ENCODE measurements at places on chromosomes 7 and 10.

DNA sequence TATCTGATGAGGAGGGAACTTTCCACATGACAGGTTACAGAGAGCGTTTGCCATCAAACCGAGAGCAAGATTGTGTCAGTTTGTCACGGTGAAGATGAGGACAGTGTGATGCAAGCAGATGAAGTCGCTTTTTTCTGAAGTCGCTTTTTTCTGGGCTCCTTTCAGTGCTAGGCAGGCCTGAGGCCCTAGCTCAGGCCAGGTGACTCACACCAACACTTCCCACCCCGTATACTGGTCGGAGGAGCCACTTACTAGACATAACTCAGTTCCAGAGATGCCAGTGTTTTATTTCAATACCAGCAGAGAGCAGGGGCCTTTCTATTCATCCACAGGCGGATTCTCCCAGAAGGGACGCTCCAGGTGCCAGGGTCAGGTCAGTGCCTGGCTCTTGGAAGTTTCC is 58.9 kb downstream of the SFMBT2 start:
- DNase-seq, result no peak

GRCh38 chr7:54596747-54597146 is 54.6 kb downstream of the VSTM2A start:
- DNase-seq, result no peak

DNA sequence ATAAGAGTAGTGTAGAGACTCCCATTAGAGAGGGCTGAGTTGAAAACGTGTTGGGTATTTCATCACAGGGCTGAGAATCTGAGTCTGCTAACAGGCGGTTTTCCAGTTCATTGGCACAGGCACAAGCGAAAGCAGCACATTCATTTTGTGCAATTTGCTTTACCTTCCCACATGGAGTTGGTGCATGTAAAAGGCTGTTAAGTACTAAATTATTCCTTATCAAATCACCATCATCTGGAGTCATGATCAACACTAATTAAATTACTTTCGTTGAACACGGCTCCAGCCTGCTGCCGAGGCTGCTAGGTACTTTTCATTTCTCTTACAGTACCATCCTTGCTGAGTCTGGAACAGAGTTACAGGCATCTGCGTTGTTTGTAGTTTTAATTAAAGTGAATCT is 43.8 kb downstream of the ETV1 start:
- DNase-seq, result no peak

DNA sequence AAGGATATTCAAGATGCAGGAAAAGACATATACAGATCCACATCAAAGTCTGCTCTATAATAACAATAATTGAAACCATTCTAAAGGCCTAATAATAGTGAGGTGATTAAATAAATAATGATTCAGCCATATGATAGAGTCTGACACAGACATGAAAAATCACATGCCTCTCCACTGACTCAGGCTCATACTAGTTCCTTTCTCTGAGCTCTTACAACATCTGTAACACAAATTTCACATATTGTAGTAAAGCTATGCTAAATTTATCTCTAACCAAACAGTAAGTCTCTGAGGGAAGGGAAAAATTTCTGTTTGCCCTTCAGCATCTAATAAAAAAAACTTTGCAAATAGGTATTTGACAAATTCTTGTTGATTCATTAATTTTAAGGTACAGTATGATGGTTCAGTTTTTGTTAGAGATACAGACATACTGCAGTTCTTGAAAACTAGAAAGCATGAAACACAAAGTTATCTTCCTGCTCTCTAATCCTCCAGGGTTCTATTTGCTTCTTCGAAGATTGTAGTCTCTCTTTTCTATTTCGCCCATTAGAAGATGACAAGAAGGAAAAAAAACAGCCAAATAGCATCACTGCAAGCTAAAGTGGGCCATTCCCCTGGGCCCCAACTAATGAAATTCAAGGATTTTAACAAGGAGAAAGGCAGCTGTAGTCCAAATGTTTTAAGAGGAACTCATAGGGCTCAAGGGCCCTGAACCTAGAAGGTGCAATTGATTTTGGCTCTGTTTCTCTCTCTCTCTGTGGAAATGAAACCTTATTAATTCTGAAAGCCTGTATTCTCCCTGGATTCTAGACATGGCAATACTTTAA is 53.9 kb downstream of the CUBN start:
- no peak for DNase-seq

- no peak for DNase-seq
Measured at GRCh38 chr7:140605337-140605736, 35.3 kb downstream of the DENND2A start.

- DNase-seq, result no peak
Measured at GRCh38 chr10:28842321-28842720, 165.0 kb downstream of the BAMBI start.
